Chondrocyte (in vitro differentiated cells): ENCODE measurements at places on chromosomes 7 and 10. TPM values are rescaled to one million over a fixed set of nuclear protein-coding genes. Genes with fewer than 3 reads are reported as not detected.

TMEM243 gene
- 22.5 to 27.8 TPM (median 24.7 TPM) in 3 replicates for total RNA-seq

C10orf53 gene
- total RNA-seq = not detected in 3 replicates

CALCR gene
- 0.10 to 0.20 TPM in 2 of 3 replicates, not detected in the other for total RNA-seq

OPN1SW gene
- total RNA-seq = not detected in 3 replicates

CCL24 gene
- not detected in 3 replicates for total RNA-seq

CDK14 gene
- 53.7 to 97.9 TPM (median 61.4 TPM) in 3 replicates for total RNA-seq

CALY gene
- 7.3 to 13.5 TPM (median 8.9 TPM) in 3 replicates for total RNA-seq

TNS3 gene
- 320 to 433 TPM (median 426 TPM) in 3 replicates for total RNA-seq

GFRA1 gene
- 35.7 to 79.7 TPM (median 73.3 TPM) in 3 replicates for total RNA-seq

LRRC18 gene
- total RNA-seq = not detected in 3 replicates

CYP17A1 gene
- not detected in 3 replicates for total RNA-seq

GRCh38 chr10:44292390-44293002, 92.4 kb downstream of the CXCL12 start:
- DNase-seq = no peak

DNA sequence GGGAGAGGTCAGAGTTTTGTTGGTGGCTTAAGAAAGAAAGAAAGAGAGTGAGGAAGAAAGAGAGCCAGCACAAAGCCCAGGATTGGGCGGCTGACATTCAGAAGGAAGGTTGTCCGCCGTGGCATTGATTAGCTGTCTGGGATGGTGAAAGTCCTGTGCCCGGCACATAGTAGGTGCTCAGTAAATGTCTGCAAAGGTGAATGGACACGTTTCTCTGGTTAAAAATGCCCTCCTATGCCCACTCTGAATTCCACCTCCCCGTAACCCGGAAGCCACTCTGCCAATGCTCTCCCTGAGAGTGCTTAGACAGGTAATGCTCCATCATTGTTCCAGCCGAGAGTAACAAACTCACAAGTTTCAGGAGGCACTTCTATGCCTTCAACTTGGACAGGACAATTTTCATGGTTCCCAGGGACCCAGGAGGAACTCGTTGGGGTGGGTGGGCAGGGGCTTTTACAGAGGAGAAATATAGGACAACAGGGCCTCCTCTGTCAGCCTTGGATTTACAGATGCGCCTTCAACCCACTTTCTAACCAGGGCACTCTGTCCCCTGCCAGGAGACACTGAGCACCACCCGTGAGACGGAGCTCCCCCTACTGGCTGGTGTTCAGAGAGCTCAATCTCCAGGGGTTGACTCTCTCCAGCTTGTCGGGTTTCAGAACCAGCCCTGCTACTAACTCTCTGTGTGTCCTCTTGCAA, 411.5 kb upstream of the ZMIZ1 start:
- DNase-seq = no peak

GRCh38 chr10:132444877-132445351, 47.9 kb downstream of the PWWP2B start:
- DNase-seq = no peak

GRCh38 chr7:134368851-134369544, 52.3 kb upstream of the SLC35B4 start:
- DNase-seq = no peak

DNA sequence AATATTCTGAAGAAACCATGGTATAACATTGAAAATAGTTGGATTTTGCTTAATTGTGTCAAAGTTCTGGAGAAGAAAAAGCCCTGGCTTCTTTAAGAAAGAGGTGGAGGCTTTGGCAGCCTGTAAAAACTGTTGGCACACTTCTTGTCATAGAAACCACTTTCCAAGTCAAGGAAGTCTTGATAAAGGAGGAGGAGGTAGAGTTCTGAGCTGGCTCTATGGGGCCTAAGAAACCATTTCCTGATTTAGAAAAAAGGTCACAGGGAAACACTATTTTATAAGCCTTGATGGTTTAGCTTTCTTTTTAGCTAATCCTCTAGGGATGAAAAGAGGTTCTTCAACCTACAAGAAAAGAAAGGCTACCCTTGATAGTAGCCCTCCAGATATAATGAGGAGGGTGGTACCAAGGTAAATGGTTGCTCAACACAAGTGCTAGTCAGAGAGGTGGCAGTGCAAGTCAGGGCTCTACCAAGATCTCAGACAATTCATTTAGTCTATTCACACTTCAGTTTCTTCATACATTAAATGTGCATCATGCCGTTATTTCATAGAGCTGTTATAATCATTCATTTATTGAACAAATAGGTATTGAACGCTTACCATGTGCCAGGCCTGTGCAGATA, 346.9 kb downstream of the RNLS start:
- no peak for DNase-seq

DNA sequence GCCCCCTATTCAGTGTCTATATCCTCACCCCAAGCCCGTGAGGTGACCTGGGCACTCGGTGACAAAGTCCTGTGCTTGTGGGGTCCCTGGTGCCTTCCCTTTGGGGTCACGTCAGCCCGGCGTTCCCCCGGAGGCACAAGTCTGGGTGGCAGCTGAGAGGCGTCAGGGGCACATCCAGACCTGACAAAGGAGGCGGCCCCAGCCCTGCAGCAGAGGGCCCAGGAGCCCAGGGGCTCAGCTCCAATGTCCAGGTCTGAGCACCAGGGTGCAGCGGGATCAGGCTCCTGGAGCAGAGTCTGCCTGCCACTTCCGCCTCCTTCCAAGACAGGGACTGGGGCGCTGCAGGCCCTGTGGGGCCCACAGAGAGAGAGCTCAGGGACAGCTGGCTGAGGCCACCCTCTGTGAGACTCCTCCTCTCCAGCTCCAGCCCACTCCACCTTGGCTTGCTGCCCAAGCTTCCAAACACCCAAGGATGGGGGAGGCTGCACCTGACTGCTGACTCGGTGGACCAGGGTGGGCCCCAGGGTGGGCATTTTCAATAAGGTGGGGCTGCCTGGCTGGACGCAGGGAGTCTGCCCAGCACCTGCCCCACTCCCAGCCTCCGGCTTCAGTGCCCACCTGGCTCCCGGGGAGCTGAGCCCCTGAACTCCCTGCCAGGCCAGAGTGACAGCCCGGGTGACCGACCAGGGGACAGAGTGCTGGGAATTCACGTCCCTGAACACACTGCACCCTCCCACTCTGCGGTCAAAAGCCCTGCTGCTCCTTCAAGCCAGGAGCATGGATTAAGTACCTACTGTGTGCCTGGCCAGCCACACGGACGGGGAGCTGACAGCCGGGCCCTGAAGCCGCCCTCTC, 1.0 kb upstream of the KNDC1 start:
- DNase-seq = peak; percentile 86

DNA sequence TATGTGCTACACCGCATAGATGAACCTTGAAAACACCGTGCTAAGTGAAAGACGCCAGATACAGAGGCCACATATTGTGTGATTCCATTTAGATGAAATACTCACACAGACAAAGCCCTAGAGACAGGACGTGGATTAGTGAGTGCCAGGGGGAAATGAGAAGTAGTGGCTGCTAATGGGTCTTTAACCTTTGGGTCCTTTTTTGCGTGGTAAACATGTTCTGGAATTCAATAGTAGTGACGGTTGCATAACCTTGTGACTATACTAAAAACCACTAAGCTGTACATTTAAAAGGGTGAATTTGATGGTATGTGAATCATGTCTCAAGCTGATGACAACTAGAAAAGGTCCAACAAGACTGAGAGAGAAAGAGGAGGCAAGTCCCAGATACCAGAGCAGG, 15.6 kb downstream of the SMKR1 start:
- DNase-seq = no peak

DNA sequence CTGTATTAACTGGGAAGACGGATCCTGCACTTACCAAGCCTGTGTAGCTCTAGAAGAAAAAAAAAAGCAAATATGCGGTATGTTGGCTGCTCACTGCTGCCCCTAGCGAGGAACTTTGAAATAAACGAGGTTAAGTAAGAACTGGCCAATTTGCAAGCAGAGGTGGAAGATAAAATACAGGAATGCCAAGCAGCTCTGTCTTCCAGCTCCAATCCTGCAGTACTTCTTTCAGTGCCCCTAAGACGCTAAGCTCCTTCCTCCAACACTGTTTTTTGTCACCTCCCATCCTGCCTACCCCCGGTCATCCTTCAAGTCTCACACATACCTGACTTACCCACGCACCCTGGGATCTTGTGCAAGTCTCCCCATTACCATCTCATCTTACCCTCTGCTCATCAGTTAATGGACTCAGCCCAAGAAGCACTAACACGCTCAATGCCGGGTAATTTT, 809 bp downstream of the C10orf143 start:
- DNase-seq = no peak

DNA sequence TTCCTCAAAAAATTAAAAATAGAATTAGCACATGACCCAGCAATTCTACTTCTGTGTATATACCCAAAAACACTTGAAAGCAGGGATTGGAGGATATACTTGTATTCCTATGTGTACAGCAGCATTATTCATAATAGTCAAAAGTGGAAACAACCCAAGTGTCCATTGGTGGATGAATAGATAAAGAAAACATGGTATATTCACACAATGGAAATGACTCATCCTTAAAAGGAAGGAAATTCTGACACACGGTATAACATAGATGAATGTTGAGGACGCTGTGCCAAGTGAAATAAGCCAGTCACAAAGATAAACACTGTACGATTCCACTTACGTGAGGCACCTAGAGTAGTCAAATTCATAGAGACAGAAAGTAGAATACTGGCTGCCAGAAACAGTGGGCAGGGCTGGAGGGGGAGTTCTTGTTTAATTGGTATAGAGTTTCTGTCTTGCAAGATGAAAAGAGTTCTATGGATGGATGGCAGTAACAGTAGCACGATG, 26.6 kb upstream of the KAT6B start:
- DNase-seq = no peak

GRCh38 chr10:81728692-81729091, 146.3 kb upstream of the NRG3 start:
- DNase-seq = no peak

DNA sequence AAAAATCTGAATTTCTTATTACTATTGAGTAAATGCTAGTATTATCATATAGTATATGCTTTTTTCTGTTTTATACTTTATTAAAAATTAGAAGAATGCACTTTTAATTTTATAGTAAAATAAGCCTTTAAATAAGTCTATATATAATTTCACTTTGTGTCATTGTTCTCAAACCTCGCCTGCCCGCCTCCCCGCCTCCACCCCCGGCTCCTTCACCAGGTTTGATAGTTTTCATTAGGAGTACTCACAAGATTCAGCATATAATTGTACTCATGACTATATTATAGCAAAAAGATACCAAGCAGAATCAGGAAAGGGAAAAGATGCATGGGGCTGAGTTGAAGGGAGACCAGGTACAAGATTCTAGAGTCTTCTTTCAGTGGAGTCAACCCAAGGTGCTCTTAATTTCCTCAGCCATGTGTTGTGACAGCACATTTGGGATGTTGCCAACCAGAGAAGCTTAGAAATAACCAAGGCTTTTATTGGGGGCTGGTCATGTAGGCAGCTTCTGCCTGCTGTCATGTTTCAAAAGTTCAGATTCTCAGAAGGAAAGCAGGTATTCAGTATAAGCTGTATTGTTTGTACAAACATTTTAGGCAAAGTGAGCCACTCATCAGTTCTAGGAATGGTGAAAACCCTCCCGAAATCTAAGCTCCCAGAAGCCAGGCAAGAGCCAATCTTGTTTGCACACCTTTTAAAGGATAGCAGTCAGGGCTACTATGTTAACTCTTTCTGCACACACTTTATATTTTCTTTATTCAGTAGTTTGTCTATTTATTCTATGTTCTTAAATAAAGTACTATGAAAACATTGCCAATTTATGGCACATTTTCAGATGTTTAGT, 12.3 kb downstream of the NHLRC2 start:
- DNase-seq = no peak

DNA sequence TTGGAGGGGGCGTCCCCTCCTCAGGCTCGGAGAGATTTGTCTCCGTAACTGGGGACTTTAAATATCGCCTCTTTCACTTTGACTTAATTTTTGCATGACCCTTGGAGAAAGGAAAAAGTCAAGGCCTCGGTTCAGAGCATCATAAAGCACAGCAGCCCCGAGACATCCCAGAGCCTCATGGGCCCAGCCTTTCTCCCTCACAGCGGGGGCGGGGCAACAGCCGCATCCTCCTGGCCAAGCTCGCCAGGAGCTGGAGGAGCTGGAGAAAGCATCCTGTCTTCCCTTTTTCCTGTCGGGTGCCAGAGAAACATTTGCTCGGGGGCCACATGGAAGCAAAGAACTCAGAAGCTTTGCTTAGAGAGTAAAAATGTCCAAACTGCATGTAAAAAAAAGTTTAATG, 43.6 kb upstream of the DPYSL4 start:
- peak; percentile 58 for DNase-seq

DNA sequence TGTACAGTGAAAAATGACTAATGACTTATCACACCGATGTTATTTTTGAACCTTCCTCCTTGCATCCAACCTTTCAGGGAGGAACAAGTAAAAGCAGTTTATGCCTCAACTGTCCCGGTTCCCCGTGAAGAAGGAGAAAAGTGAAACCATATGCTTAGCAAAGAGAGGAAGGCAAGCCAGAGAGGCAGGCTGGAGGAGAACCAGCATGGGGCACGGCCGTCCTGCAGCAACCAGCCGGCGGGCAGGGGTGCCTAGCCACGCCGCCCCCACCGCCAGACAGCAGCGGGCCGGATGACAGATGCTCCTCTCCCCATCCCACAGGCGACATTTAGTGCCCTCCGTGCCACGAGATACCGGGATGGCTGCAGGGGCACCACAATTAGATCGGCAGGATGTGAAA, 421.4 kb upstream of the MGMT start:
- no peak for DNase-seq

GRCh38 chr10:6011558-6011957, 34.2 kb upstream of the IL15RA start:
- no peak for DNase-seq

GRCh38 chr7:129417073-129417472, 17.2 kb upstream of the STRIP2 start:
- no peak for DNase-seq

DNA sequence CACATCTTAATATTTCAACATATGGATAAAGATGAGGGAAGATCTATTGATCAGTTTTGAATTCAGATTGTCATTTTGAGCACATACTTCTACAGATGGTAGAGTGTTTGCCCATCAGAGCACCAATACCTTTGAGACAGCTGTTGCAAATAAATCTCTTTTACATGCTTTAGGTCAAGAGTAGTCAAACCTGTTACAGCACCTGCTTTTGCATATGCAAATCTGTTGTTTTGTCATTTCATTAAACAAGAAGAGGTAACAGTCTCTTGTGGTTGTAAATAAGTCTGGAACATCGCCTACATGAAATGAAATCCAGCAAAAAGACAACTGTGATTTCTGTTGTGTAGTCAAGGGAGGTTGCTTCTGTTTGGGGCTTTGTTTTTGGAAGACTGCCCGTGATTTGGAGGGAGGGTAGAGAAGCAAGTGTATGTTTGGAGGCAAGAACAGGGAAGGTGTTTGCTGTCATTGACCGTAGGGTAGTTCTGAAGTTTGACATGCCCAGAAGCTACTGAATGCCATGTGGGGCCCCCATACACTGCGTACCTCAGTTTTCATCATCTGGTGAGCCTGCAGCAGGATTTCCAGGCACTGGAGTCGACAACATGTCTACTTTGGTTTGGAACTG, 233.6 kb upstream of the PPP1R3A start:
- no peak for DNase-seq

DNA sequence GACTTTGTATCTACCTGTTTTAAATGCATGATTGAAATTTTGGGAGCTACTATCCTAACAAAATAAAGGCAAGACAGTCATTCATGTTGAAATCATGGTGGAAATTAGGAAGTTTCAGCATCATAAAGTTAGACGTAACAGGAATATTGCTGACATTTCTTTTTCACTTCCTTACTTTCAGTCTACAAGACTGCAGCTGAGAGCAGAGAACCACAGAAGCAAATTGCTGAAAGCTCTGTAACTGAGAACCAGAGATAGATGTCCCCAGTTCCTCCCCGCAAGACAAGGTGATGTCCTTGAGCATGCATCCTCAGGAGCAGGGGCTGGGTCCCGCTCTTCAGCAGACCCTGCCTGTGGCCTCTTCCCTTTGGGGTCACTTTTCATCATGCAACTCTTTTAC, 466.3 kb upstream of the POM121L12 start:
- DNase-seq = no peak

GRCh38 chr10:62130948-62131347, 137.7 kb downstream of the RTKN2 start:
- no peak for DNase-seq
